ENCODE measurements at places on chromosomes 2 and 18.
A peak's percentile ranks its signal among the peaks of the same experiment; 100 is the strongest.

DNA sequence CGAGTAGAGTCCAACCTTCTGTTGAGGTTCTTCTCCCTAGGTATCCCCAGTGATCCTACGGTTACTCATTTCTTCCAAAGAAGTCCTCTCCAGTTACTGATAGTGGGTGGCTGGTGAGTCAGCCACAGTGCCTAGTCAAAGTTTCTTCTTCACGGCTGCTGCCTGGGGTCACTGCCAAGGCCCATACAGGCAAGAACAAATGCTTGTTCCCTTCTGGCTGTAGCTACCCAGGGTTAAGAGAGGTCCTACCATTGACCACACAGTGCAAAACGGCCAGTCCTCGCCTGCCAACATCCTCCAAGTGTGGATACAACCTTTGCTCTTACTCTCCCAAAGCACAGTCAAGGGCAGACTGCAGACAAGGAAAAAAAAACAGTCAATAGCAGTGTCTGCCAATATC is 2.9 kb upstream of the PTPN4 start:
- no peak for DNase-seq

DNA sequence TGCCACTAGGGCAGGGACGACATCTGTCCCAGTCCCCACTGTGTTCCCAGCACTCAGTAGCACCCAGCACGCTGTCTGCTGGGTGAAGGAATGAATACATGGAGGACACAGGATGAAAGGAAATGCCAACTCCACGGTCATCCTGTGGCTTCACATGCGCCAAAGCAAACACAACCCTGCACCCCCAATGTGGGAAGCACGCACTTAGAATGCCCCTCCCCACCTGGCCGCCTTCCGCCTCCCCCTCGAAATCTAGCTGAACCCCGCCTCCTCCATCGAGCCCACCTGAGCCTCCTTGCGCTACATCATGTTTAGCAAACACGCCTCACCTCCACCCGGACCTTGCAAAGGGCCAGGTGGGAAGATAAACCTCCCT is 33.9 kb downstream of the ADCY3 start:
- no peak for DNase-seq

DNA sequence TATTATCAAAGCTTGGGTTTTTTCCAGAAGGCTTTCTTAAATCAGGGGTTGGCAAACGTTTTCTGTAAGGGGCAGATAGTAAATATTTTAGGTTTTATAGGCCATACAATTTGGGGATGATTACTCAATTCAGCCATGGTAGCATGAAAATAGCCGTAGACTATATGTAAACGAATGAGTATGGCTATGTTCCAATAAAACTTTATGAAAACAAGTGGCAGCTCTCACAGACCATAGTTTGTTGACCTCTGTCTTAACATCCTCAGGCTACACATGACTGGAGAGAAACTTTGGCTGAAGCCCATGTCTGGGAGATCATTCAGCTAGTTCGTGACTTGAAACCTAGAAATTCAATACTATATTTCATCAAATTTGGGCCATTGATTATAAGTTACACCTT is 30.2 kb downstream of the UGP2 start:
- DNase-seq = no peak

DNA sequence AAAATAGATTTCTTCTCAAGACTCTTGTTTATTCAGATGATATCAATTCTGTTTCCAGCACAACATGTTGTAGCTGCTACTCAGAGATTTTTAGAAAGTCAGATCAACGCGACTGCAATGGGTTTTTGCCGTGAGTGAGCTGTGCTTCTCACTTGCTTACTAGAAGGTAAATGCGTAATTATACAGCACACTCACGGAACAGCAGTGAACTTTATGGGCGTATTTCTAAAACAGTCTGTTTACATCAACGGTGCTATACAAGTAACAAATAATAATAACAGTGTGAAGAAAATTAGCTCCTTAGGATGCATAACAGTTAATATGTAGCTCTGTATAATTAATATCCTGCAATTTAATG is 533.6 kb downstream of the RNF144A start:
- DNase-seq = no peak

GRCh38 chr2:201830666-201831065 is 24.3 kb downstream of the CDK15 start:
- no peak for DNase-seq

DNA sequence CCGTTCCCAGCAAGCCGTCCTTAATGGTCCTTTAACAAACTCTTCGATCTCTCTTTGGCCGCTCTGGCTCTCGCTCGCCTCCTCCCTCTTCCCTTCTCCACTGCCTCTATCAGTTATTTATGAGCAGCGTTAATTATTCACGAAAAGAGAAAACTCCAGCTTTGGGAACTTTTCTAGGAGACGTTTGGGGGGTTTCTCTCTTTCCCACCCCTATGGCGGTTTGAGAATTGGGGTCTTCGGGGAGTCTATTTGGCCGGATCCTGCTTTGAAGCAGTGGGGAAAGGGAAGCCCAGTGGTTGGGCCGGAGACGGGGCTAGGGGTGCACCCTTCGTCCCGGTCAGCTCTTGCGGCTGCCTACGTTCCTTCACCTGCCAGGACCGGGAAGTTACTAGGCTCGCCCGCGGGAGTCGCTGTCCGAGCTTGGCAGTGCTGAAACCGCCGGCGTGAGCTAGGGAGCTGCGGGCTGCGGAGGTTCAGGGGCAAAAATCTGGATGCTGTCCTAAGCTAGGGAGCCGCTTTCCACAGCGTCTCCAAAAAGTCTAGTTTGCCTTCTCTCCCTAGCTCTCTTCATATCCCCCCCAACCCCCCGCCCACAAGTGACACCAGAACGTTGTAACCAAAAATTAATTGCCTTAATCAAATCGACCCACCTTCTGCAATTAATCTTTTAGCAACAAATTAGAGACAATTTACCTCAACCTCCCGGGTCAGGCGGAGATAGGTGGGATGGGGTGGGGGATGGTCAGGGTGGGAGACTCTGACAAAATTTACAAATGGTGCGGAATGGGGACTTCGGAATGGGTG is 8.9 kb upstream of the SKOR2 start:
- DNase-seq = no peak

DNA sequence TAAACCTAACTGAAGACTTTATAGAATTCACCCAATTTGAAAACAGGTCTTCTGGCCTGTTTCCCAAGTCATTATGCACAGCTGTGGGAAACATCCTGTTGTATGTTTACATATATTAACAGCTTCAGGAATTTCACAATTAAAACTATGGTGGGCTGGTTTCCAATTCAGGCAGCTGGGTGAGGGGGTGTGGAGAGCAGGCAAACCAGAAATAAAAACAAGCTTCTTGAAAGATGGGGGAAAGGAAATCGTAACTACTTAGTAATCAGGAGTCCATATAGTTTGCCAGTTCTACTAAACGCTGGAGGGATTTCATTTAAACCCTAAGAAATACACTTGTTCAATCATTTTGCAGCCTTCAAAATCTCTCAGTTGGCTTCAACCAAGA is 22.8 kb downstream of the ATP8B1 start:
- DNase-seq = no peak

DNA sequence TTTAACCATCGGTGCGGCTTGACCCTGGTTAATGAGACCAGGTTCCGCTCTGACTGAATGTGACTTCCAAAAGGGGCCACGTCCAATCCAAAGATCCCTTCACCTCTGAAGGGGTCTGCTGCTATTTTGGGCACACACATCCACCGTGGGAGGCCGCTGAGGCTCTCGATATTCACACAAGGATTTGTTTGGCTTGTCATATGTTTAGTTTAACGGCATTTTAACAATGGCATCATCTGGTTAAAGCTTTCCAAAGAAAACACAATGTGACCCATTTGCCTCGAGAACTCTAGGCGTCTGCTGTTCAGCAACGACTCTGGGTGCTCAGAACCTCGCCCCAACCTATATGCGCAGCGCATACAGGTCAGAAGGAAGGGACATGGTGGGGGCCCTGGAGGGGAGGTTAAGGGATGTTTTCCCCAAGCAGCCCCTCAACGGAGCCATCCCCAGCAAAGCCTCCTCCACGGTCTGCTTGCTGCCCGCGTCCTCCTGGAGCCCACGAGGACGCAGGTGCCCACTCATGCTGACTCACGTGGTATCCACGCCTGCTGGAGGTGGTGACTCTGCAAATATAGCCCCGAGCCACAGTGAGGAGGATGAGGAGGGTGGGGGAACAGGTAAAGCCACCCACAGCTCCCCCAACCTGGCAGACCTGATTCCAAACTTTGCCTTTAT is 260.3 kb downstream of the HDAC4 start:
- DNase-seq = peak; percentile 14

DNA sequence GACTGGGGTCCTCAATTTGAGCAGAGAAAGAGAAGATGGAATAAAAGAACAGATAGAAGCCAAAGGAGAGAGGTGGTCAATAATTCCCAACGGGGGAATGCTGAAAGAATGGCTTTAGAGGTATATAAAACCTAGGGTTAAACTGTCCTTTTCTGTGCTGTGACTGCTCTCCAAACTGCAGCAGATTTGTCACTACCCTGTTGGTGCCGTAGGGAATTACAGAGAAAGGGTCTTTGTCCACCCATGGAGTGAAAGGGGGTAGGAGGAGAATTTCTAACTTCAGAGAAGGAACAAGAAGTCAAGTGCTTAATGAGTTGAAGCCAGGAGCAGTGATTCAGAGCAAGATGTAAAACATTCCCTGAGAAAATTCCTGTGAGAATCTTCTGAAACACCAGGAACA is 486.5 kb downstream of the NUP35 start:
- no peak for DNase-seq

GRCh38 chr18:39305766-39306165 is 1740.2 kb upstream of the CELF4 start:
- no peak for DNase-seq

GRCh38 chr2:210421916-210422315 is 54.6 kb downstream of the LANCL1 start:
- DNase-seq = no peak

GRCh38 chr2:235149736-235150135 is 197.9 kb downstream of the SH3BP4 start:
- no peak for DNase-seq

DNA sequence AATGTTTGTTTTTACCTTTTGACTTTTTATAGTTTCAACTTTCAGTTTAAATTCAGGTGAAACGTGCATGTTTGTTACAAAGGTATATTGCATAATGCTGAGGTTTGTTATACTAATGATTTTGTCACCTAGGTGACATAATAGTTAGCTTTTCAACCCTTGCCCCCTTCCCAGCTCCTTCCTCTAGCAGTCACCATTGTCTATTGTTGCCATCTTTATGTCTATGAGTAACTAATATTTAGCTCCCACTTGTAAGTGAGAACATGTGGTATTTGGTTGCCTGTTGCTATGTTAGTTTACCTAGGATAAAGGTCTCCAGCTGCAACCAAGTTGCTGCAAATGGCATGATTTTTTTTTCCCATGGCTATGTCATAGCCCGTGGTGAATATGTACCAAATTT is 322.3 kb upstream of the SETBP1 start:
- DNase-seq = no peak

DNA sequence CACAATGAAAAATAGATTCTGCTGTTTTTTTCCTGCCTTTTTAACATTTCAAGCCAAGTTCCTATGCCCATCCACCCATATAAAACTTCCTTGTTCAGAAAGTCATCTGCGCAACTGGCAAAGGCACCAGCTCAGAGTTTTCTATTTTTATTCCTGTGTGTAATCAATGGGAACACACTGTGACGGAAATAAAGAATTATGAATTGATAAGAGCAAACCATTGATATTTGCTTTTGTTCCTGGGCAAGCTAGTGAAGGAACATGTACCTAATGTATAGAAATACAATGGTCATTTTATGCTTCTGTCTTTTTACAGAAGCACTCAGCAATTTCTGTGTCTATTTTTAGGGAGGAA is 30.8 kb upstream of the AAK1 start:
- DNase-seq = no peak

DNA sequence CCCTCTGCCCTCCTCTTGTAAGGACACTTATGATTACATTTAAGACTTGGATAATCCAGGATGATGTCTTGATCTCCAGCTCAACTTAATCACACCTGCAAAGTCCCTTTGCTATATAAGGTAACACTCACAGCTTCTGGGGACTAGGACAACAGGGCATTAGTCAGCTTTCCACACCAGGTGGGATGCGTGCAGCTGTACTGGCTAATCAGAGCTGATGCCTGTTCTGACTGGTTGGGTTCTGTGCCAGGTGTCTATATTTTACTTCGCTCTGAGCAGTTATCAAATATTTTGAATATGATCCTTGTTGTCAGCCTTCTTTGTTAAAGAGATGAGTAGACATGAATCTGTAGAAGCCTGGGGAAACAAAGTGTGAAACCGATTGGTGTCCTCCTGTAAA is 115.5 kb upstream of the ATP8B1 start:
- no peak for DNase-seq

GRCh38 chr2:202610380-202610779 is 24.4 kb upstream of the FAM117B start:
- DNase-seq = no peak

GRCh38 chr2:199449455-199449854 is 8.3 kb downstream of the SATB2 start:
- no peak for DNase-seq

- no peak for DNase-seq
These were observed 31.1 kb upstream of the INO80C start for GRCh38 chr18:35528749-35529274.

GRCh38 chr2:67581751-67582150 is 184.6 kb downstream of the ETAA1 start:
- no peak for DNase-seq

DNA sequence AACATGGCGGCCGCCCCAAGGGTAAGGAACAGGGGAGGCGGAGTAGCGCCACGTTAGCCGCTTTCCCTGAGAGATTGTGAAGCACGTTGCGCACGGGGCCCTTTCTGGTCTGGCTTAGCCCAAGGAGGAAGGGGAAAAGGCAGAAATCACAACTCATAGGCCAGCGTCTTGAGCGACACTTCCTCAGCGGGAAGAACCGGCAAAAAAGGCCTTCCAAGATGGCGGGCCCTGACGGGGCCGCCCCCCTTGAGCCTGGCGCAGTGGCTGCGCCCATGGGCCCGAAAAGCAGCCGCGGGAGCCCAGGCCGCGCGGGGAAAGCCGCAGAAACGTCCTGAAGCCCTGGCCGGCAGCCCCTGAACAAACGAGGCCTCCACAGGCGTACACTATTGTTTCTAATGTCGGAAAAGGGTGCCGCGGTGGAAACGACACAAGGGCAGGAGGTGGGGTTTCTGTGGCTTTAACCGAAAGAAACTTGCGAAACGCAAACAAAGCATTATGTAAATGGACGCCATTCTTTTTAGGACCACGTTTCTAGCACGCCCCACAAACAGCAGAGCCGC is 919 bp upstream of the PCBP1 start:
- peak; percentile 75 for DNase-seq

- no peak for DNase-seq
These were observed 313.8 kb downstream of the PDE11A start for GRCh38 chr2:177758591-177759371.
